ENCODE measurements at places on chromosomes 3 and 15.
A peak's percentile ranks its signal among the peaks of the same experiment; 100 is the strongest.

- peak; percentile 37 for DNase-seq
These were observed 18.8 kb downstream of the PLXNB1 start for GRCh38 chr3:48411041-48411588.

GRCh38 chr3:196162679-196163078, 48.5 kb downstream of the ZDHHC19 start:
- DNase-seq, result no peak

DNA sequence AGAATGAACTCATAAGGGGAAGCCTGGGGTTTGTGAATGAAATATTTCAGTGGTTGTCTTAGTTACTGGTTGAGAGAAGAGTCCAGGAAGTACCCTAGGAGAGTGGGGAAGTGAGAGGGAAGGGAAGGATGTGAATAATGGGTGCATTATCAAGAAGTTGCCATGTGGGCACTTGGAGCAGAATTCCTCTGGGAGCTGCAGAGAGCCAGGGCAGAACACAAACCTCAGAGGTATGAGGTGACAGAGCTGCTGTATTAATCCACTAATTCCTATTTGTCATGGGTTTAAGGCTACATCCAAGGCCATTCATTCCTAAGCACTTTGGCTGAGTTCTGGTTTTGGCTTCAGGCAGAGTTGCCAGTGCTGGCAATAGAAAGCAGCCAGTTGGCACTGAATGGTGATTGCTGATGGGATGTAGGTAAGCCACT, 29.0 kb downstream of the NDUFB4 start:
- DNase-seq, result no peak

GRCh38 chr3:16768014-16768413, 116.7 kb upstream of the PLCL2 start:
- DNase-seq, result no peak

DNA sequence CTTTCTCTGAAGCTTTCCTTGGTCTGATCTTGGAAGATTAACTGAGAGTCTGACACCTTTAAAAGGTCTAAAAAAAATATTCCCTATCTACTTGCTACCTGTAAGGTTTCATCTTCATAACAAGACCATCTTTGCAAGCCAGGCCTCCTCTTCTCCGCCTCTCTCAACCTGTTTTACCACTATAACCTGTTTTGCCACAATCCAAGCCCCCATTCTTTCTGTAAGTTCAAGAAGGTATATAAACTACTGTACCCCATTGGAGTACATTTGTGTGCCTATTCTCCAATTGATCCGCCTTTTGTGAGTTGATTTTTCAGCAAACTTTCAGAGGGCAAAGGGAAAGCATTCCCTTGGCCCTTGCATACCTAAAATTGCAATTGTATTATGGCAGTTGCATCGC, 319.3 kb upstream of the NECTIN3 start:
- DNase-seq, result no peak

Measured in kidney (tissue), 22 donors.